ENCODE measurements at places on chromosomes 16 and 17.

DNA sequence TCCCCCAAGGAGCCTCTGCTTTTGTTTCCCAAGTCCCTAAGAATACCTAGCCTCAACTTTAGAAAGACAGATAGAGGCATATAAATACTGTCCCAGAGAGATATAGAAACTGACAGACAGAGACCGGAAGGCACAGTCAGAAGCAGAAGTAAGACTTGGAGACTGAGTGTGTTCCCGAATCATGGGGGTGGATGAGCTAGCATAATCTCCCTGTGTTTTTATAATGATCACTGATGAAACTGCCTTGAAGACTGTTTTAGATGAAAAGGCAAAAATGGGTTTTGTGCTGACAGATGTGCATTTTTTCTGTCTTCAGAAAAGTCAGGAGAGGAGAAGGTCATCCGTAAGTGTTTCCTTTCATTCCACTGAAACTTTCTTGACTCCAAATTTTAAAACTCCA is 8.3 kb upstream of the PSMD3 start:
- no peak for DNase-seq

DNA sequence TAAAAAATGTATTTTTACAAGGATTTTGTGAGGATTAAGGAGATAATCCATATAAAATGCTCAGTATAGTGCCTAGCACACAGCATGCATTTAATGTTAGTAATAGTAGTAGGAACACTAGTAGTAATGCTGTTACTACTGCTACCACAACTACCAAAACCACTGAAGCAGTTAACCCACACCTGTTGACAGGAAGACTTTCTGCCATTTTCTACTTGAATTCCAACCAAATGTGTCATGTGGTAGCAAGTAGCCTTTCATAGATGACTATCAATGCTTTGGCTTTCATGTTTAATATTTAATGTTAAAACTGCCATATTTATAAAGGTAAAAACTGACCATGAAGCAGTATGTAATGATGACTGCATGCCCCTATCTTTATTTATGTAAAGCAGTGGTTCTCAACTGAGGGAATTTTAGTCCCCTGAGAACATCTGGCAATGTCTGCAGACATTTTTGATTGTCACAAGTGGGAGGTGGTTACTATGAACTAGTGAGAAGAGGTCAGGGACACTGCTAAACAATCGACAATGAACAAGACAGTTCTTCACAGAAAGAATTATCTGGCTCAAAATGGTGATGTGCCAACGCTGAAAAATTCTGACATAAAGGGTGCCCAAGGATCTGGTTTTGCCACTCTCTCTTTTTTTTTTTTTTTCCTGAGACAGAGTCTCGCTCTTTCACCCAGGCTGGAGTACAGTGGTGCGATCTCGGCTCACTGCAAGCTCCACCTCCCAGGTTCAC is 89.4 kb downstream of the ITFG1 start:
- no peak for DNase-seq

GRCh38 chr17:16086957-16087356 is 87.3 kb downstream of the TTC19 start:
- DNase-seq: no peak

- DNase-seq: no peak
These were observed 21.2 kb upstream of the LGALS9 start for GRCh38 chr17:27609611-27610303.

DNA sequence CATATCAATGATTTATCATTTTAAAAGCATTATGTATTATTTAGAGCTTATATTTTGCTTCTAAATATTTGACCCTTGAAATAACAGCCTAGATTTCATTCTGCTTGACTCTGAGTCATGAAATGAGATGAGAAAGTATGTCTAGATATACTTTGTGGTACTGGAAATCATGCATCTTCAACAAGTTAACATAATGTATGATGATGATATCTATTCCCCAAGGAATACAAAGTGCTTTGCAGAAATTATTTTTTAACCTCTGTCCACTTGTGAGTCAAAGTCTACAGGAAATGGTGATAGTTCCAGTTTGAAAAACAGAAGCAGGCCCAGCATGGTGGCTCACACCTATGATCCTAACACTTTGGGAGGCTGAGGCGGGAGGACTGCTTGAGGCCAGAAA is 36.1 kb downstream of the GOSR1 start:
- DNase-seq: no peak

GRCh38 chr17:67139784-67140665 is 95.7 kb downstream of the CACNG1 start:
- DNase-seq: no peak

GRCh38 chr17:66990047-66990446 is 25.5 kb downstream of the CACNG4 start:
- no peak for DNase-seq

DNA sequence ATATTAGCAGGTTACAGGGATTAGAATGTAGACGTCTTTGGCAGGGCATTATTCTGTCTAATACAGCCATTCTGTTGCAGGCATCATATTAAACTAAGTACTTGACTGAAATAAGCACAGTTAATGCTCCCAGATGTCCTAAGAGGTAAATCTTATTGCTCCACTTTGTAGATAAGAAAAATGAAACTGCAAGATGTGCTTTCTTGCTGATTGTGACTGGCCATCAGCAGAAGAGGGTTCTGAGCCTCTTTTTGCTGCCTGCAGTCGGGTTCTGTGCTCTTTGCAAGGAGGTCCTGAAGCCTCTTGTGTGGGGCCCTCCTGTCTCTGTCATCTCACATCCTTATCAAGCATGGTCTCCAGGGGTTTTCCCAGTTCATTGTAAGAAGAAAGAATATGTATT is 167.1 kb downstream of the KCNJ2 start:
- no peak for DNase-seq

DNA sequence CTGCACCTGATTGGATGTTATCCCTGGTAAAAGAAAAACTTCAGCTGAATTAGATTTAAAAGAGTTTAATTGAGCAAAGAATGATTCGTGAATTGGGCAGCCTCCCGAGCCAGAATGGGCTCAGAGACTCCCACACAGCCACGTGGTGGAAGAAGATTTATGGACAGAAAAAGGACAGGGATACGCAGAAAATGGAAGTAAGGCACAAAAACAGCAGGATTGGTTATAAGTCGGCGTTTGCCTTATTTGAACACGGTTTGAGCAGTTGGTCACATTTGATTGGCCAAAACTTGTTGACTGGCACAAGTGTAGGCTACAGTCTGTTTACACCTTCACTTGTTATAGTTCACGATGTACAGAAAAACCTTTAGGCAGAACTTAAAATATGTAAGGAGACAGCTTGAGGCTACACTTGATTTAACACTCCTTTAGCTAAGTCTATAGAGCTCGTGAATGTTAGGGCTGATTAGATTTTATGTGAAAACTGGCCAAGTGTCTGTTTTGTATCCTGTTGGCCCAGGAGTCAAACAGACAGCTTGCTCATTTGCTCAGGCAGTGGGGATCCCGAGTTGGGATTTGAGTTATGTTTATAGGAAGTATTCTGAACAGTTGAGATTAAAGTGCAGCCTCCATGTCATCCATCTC is 119.5 kb upstream of the SHISA6 start:
- no peak for DNase-seq

DNA sequence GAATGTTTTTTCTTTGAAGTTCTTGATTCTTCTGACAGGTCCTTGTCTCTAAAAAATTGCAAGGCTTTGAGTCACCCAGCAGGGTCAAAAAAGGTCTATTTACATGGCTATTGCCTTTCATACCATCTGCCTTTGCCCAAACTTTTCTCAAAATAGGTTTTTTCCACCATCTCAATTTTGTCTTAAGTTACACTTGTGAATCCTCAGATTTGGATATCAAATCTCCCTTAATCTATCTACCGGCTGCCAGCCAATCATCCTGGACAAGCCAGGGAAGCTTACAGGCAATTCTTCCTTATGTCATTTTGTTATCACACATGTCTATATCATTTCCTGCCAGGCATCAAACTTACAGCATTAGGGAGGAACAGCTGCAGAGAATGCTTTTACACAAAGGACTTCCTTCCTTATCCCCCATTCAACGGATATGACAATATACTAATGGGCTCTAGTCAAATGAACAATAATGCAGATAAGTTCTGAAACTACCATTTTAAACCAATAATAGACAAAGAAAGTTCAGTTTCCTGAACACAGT is 104.1 kb upstream of the CORO6 start:
- DNase-seq: no peak

- DNase-seq: peak; percentile 79
These were observed 19.7 kb upstream of the SLC47A1 start for GRCh38 chr17:19513897-19514488.

DNA sequence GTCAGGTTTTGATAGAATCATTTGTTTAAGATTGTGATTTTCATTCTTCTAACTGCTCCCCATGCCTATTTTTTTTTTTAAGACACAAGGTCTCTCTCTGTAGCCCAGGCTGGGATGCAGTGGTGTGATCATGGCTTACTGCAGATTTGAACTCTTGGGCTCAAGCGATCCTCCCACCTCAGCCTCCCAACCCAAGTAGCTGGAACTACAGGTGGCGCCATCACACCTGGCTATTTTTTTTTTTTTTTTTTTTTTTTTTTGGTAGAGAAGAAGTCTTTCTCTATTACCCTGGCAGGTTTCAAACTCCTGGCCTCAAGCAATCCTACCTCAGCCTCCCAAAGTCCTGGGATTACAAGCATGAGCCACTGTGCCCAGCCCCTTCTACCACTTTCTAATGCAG is 223.3 kb downstream of the CBLN1 start:
- DNase-seq: no peak

DNA sequence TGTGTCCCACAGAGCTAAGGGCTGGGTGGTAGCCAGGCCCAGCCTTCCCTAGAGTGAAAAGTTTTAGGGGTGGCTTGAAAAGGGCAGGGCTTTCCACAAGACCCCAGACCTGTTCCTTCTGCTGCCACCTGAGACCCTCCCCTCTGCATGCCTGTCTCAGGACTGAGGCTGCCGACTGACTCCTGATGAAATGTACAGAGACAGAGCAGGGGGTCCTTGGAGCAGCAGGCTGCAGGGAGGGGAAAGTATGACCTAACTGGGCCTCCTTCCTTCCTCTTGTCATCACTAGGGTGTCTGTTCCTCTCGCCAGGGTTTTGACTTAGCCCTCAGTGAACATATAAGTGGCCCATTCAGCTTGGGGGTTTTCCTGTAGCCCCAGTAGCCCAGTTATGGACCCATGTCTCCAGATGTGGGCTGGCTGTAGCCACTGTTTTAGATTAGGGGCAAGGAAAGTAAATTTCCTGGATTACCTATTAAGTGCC is 14.9 kb upstream of the NFATC3 start:
- no peak for DNase-seq

DNA sequence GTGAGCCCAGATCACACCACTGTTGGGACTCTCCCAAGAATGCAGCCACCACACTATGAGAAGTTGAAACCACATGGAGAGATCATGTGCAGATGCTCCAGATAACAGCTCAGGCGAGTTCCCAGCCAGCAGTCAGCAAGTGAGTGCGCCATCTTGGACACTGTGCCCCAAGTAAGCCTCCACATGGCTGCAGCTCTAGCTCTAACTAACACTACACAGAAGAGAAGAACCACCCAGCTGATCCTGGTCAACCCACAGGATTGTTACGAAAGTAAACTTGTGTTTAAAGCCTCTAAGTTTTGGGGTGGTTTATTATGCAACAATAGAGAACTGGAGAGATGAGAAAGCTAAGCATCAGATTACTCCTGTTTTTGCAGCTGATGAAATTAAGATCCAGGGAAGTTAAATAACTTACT is 25.8 kb downstream of the SLC38A7 start:
- no peak for DNase-seq

- DNase-seq: no peak
These were observed 100.4 kb downstream of the METRNL start for GRCh38 chr17:83179811-83180210.

GRCh38 chr16:47887496-47887895 is 268.3 kb downstream of the ABCC12 start:
- DNase-seq: no peak

DNA sequence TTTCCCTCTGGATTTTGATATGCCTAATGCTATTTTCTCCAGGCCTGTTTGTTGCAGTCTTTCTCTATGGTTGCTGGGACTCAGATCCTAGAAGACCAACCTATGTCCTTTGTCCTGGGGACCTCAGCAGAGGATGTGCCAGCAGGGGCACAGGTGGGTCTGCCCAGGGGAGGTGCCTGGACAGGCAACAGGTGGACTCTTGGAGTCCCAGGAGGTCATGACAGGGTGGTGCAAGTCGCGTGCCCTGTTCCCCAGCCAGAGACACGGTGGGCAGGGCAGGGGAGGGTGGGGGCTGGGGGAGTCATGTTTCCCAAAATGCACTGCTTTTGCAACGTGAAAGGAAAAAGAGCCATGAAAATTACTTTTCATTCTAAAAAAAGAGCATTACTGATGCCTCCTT is 26.3 kb upstream of the PLLP start:
- no peak for DNase-seq

DNA sequence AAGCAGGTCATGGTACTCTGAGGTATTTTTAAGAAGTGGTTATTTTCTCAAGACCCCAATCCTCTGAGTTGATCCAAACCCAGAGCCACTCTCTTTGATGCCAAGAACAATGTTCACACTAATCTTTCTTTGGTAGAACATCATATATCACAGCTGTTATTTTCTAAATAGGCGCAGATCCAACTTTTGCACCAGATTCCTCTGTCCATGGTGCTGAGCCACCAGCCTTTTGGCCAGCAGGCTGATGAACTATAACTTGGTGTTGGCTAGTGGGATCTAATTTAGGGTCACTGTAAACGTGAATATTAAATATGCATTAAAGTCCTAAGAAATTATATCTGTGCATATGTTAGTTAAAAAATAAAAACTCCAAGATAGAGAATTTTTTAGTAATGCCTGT is 7.0 kb upstream of the ZKSCAN2 start:
- DNase-seq: no peak

- DNase-seq: no peak
These were observed 1.3 kb downstream of the ITFG1 start for GRCh38 chr16:47459603-47460002.

DNA sequence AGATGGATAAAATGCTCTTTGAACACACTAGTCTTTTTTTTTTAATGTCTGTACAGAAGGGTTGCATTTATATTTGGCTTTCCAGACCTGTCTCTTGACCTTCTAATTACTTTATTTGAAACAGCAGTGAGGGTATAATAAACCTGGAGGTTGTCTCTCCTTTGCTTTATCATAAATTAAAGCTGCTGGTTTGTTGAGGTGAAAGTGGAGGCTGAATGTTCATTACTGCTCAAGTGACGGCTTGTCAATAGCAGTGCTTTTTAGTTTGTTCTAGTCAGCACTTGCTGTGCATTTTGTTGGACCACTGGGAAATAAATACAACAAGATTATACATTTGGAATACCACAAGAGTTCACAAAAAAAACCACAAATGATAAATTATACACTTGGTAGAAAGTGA is 264.2 kb downstream of the IRX3 start:
- DNase-seq: no peak

Data from SHP77 (cell line).